ENCODE measurements at places on chromosomes 5 and 9.

DNA sequence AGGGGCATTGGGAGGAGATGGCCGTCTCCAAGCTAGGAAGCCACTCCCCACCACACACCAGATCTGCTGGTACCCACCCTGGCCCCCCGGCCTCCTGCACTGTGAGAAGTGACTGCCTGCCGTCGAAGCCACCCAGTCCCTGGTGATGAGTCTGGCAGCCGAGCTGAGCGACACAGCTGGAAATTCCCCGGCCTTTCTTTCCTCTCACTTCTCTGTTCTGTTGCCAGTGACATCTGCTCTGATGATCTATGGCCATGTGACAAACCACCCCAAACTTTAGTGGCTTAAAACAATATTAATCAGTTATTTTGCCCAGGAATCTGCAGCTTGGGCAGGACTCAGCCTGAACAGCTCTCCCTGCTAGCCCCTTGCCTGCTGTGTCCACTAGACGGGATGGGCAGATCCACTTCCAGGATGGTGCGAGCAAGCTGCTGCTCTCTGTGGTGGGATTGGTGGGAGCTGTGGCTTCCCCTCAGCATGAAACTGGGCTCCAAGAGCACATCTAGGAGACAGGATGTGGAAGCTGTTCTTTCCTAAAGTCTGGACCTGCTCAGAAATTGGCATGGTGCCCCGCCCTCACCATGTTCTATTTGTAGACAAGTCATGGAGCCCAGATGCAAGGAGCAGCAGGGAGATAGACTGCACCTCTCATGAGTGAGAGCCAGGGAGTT is 211.2 kb downstream of the GADD45G start:
- no peak for DNase-seq

GRCh38 chr5:173434270-173434669 is 106.1 kb upstream of the STC2 start:
- no peak for DNase-seq

- DNase-seq, result no peak
Observed at GRCh38 chr9:136329211-136329627, 1.9 kb downstream of the GPSM1 start.

DNA sequence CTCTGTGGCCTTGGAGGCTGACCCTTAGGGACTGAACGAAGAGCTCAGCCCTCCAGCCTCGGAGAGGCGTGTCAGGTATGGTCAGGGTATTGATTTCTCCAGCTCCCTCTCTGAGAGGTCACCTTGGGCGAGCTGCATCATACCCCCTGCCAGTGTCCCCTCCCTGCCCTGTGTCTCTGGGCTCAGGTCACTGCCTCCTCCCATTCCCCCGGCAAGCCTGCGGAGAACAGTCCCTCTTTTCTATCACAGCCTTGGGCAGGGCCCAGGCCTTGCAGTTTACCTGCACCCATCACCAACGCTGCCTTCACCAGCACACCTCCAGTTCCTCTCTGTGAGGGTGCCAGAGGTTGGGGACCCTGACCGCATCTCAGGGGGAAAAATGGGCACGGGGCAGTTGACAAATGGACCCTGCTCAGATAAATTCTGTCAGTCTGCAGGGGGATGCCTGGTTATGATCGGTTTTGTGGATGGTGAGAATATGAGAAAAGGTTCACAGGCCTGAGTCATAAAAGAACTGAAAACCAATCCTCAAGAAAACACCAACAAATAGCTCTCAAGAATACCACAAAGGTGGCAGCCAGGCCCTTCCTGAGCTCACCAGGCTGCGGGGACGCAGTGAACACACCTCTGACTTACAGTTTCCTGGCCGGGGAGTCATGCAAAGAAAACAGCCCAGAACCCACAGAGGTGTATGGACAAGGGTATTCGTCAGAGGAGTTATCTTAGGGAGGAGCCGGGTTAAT is 24.7 kb upstream of the RXRA start:
- DNase-seq, result peak; percentile 56

DNA sequence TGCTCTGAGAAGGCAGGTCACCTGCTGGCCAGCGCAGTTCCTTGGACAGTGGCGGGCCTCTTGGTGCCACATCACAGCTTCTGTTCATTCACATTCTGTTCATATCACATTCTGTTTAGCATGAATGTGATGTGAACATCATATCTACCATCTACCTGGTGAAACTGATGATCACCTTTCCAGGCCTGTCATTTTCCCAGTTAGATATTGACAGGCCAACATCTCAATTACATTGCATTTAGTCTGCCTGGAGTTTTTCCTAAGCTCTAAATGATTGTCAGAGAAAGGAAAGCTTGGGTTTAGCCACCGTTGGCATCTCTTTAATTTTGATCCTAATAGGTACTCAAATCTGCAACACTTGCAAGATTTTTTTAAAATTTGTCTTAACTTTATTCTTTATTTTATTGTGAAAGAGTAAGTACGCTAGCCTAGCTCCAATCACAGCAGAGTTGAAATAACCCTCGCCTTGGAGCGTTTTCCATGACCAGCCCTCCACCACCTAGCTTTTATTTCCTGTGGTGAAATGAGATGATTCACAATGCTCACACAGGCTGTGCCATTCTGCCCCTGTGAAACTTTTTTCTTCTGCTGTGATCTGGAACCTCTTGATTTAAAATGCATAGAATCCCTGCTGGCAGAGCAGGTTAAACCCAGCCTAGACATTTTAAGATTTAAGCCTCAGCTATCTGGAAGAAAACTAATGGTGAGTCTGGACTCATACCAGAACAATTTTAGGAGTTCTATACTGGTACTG is 225.0 kb downstream of the ESM1 start:
- DNase-seq, result no peak

DNA sequence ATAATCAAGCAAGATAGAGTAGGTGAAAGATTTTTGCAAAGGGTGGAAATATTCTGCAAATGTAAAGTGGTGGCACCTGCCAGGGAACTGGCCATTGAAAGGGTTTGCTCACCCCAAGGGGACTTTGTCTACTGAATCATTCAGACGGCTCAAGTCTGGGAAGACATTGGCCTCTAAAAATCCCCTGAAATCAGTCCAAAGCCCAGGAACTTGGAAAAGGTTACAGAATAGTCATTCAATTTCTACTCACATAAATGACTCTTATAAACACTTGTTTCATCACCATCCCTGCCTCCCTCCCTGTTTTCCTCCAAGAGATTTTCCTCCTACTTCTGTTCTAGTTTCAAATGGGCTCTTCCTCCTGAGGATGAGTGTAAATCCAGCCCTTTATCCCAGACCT is 28.5 kb downstream of the ZNF366 start:
- DNase-seq, result no peak

Data from activated T-helper 2 cell treated with anti-CD3 and anti-CD28 coated beads, Interferon-gamma antibody, Interleukin-2, Interleukin-4, amounts not matched to agents 10 μg/mL and 5 μg/mL and 100 μg/mL, durations not matched to agents 14 hours and 24 hours and 36 hours (primary cell).